Activated T-cell treated with anti-CD3 and anti-CD28 coated beads, Interleukin-2, amount 50 U/mL, for 72 hours (primary cell): ENCODE measurements at places on chromosomes 3 and 15.

DNA sequence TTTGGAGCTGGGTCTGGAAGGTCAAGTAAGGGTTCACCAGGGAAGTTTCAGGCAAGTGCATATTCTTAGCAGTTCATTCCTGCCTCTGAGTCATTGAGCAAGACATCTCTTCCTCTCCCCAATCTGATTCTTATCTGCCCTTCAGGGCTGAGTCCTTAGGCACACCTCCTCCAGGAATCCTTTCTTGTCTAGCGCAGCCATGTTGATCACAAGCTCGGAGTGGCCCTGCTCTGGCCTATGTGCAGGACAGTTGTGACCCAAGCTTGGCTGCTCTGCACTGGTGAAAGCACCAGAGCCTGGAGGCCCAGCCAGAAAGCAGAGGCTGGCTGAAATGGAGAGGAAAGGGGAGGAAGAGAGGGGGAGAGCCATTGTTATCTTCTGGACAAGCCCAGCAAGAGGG is 30.9 kb upstream of the MRPS22 start:
- DNase-seq = no peak

- DNase-seq = no peak
Observed at GRCh38 chr3:127865941-127866340, 43.6 kb upstream of the MGLL start.

- DNase-seq = no peak
Observed at GRCh38 chr3:122944671-122945161, 82.8 kb downstream of the SEMA5B start.

GRCh38 chr3:12628813-12629212 is 35.1 kb downstream of the RAF1 start:
- no peak for DNase-seq

DNA sequence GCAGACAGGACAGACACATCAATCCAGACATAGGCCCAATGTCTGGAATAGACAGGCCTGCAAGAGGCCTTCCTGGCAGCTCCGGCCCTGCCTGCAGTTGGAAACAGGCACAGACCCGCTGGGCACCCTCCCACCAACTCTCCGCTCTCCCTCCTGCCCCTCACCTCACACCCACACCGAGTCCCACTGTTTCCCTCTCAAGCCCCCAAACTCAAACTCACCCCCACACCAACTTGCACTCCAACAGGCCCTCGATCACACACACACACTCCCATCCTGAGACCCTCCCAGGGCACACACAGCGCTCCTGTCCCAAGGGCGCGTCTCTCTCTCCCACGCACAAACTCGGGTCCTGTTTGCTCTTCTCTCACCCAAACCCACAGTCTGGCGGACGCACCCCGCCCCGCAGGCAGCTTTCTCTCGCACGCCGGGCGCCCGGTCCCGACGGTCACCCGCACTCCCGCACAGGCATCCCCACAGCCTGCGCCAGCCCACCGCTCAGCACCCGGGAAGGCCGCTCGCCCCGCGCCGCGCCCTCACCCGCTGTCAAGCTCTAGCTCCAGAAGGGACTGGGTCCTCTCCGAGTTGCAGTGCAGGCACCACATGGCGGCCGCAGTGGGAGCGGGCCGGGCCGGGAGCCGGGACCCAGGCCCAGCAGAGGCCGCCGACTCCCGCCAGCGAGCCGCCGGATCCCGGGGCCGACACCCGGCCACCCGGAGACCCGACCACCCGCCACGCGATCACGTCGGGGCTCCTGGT is 106.2 kb downstream of the IQSEC1 start:
- DNase-seq = peak; percentile 14

- no peak for DNase-seq
Observed at GRCh38 chr3:112374333-112374734, 41.4 kb downstream of the CD200 start.

DNA sequence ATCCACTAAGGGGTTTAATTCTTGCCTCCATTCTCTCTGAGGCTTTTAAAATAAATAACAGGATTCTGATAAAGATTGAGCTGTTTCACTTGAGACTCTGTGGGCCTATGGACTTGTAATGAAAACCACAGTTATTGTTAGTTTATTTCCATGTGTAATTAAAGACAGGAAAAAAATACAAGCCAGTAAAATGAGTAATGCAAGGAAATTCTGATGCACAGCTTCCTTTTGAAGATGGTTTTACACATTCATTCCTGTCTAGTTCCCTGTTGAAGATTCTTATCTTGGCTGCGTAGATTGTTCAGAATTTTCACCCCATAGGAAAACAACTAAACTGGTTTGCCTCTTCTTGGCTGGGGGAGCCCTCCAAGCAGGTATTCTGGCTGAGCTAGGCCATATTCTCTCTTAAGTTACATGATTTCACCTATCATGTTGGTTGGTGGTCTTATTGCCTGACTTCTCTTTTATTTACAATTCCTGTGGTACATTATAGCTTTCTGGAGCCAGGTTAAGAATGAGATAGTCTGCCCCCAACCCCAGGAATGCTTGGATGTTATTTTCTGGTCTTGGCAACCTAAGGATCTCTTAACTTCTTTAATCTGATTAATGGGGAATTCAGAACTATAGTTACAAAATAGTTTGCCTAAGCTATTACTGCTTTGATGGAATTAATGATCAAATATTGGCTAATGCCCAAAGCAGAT is 67.6 kb downstream of the MITF start:
- DNase-seq = no peak

GRCh38 chr3:123449997-123450604 is 1.2 kb upstream of the ADCY5 start:
- no peak for DNase-seq

GRCh38 chr3:27216955-27217552 is 152.1 kb downstream of the NEK10 start:
- DNase-seq = no peak
